ENCODE measurements at places on chromosomes 3 and 15.
A peak's percentile ranks its signal among the peaks of the same experiment; 100 is the strongest.

GRCh38 chr3:3629911-3630310 lies 169.3 kb upstream of the LRRN1 start:
- no peak for DNase-seq

DNA sequence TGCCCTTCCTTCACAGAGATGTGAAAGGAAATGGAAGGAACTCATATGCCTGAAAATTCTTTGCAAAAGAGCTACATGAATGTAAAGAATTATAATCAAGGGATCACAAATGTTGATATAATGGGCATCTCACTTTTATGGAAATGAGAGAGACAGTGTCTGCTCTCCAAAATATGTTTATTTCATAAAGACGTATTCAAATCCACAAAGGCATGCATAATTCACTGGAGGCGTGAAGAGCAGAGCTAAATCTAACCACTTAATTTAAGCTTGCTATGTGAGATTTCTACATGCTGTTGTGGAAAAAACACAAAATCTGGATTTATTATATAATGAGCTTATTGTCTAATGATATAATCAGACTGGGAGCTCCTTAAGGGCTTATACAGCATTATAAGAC lies 469.1 kb downstream of the RAP2B start:
- DNase-seq, result no peak

DNA sequence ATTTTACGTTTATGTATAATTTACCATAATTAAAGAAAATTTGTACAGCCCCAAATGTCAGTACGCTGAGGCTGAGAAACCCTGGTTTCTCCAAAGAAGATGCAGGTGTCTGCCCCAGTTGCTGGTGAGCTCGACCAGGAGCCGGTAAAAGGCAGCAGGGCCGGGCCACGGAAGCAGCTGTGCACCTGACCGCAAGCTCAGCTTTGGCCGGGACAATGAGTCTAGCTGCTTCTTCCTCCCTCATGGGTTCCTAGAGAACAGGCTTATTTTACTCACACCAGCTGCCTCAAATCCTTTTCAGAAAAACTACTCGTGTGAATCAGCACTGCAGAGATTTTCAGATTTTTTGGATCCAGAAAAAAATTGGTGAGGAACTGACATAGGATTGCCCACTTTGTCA lies 18.0 kb upstream of the ZXDC start:
- DNase-seq, result no peak

- no peak for DNase-seq
These were observed 44.2 kb upstream of the PLXNA1 start for GRCh38 chr3:126938520-126939337.

- DNase-seq, result no peak
These were observed 45.9 kb upstream of the APEH start for GRCh38 chr3:49628249-49628648.

GRCh38 chr3:52431459-52432223 lies 13.3 kb downstream of the SEMA3G start:
- no peak for DNase-seq

- DNase-seq, result no peak
These were observed 255.7 kb downstream of the ARRDC4 start for GRCh38 chr15:98216166-98216565.

DNA sequence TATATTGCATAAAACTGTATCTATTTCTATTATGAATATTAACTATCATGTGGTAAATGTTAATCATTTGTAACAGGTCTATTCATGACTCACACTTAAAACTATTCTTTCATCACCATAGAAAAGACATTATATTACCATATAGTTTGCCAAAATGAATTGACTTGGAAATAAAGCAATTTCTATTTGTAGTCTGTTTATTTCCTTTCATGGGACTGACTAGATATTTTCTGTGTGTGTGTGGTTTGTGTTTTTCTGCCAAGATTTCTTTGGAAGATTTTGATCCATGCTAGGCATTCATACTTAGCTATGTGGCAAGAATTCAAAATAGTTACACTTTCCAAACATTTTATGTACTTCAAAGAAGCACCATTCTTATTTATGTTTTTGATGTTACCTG lies 522.5 kb upstream of the AGTR1 start:
- DNase-seq, result no peak

GRCh38 chr15:51097553-51098330 lies 3.0 kb upstream of the TNFAIP8L3 start:
- DNase-seq, result no peak

DNA sequence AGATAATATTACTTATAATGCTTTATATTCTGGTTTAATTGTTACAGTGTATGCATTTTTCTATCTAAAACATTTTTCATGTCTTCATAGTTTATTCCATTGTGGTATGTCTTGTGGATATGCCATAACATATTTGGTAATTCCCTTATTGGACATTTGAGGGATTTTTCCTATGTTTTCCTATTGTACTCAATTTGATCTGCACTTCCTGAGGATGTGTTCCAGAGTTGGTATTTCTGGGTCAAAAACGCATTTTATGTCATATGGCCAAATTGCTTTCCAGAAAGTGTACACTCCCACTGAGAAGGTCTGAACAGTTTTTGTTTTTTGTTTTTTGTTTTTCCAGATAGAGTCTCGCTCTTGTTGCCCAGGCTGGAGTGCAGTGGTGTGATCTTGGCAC lies 6.8 kb downstream of the ARL8B start:
- no peak for DNase-seq

GRCh38 chr3:65344444-65344843 lies 656.6 kb upstream of the ADAMTS9 start:
- no peak for DNase-seq

GRCh38 chr3:184637705-184638104 lies 74.2 kb downstream of the MAGEF1 start:
- DNase-seq, result no peak

DNA sequence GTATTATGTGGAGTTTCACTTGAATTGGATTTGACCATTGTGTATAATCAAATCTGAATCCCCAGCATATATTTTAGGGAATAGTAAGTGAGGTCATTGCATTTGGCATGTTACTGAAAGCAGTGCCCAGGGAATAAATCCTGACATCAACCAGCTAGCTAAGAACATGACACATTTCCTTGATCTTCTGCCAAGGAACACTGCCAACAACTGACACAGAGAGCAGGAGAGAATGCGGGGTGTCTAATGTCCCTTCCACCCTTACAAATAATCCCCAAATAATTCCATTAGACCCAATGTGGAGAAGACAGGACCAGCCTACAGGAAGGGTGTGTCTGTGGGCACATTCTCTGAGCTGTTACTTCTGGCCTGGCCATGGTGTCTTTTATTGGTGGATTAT lies 30.6 kb upstream of the UBE3A start:
- no peak for DNase-seq

- no peak for DNase-seq
These were observed 435.9 kb upstream of the RBMS3 start for GRCh38 chr3:28845006-28845324.

GRCh38 chr3:171994646-171995428 lies 44.5 kb upstream of the FNDC3B start:
- no peak for DNase-seq

DNA sequence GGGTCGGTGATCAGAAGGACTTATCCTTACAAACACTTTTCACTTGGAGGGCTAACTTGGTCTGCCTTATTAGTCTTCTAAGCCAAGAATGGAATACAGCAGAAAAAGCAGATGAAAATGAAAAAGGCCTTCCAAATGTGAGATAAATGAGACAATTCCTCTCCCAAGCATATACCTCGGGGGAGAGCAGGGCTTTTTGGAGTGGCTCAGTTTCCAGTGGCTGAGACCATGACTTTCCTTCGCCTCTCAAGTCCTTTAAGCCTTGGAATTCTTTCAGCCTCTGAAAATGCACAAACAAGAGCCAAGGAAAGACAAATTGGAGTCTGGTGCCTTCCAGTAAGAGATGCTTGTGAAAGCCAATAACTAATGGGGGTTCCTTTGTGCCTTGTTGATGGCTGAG lies 130.9 kb downstream of the DTWD1 start:
- no peak for DNase-seq

DNA sequence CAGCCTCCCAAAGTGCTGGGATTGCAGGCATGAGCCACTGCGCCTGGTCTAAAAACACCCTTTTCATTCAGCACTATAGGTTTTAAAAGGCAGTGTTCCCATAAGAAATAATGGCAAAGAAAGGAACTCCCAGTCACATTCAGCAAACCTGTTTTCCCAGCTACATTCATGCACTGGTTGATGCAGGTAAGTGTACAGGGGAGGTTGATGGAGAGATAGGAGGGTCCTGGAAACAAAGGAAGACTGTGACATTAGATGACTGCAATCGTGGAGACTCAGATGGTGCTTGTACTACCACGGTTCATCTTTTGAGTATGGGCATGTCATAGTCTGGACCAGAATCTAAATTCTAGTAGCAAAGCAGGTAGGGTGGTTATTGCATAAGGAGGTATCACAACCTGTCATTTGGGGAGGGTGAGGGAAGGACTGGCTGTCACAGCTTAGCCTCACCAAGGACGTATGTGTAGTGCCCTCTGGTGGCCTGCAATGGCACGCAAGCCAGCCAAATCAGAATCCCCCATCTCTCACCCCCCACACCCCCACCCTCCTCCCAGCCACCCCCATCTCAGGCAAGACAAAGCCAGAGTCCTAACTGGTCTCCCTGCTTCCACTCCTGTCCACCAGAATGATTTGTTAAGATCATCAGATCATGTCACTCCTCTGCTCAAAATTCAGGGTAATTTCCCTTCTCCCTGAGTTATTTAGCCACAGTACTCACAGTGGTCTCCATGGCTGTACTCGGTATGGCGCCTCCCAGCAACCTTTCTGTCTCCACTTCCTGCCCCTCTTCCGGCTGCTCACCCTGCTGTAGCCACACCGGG lies 28.8 kb upstream of the UBL7 start:
- DNase-seq, result peak; percentile 79

DNA sequence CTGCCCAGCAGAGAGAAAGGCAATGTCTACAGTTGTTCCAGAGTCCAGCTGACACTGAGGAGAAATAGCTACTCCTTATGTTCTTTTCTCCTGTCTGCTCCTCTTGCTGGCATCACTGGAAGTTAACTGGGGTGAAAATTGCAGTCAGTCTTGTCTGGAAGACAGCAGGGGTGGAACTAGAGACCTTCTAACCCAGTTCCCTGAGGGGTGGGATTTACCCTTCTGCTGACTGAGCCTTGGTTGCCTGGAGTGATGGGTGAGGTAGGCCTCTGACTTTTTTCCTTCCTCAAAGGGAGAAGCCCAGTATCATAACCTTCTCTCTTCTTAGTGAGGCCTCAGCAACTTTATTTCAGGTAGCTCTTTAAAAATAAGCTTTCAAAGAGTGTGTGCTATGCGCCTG lies 16.2 kb downstream of the ZNF609 start:
- no peak for DNase-seq

DNA sequence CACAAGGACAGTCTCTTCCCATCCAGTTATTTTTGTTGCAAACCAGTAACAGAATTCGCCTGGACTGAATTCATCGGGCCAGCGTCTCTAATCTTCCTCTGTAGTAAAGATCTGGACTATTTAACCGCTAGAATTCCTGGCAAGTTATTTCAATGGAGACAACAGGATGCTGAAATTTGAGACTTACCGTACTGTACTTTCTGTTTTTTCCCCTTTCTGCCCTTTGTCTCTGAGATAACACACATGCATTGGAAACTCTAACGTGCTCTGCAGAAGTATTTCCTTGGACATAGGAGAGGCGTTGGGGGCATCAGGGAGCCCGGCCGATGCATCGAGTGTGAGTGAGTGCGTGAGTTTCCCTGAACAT lies 61.5 kb downstream of the ASB7 start:
- no peak for DNase-seq

DNA sequence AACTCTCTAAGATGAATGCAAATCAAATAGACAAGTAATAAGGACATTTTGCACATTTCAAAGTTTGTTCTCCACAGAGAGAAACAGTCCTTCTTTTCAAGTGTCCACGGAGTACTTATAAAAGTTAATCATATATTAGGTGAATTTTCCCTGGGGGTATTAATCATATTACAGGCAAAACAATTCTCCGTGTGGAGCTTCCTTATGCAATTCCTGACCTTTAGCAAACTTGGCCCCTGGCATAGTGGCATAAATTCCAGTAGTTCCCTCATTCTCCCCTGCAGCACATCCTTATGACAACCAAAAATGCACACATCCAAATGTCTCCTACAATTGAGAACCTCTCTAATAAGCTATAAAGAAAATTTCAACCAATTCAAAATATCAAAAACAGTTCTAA lies 34.4 kb downstream of the FSIP1 start:
- no peak for DNase-seq

GRCh38 chr15:90592131-90592881 lies 62.6 kb downstream of the CRTC3 start:
- DNase-seq, result no peak

- no peak for DNase-seq
These were observed 31.6 kb downstream of the LRIG1 start for GRCh38 chr3:66469220-66469640.

DNA sequence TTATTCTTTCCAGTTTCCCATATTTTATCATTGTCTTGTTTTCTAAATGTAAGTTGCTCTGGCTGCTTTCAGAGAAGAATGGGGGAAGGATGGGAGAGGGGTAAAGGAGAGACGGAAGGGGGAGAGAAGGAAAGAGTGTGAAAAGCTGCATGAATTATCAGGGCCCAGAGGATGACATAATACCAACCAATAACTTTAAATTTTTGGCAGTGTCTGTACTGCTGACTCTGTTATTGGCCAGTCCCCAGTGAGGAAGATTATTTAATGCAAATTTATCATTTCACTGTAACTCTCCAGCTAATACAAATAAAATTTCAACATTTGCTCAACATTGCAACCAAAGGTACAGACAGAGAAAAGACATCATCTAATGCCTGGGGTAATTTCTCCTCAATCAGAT lies 551.7 kb upstream of the CFAP20DC start:
- DNase-seq, result no peak

GRCh38 chr15:69305204-69305931 lies 6.7 kb downstream of the PAQR5 start:
- DNase-seq, result no peak

GRCh38 chr15:57873564-57874209 lies 167.2 kb downstream of the POLR2M start:
- no peak for DNase-seq

DNA sequence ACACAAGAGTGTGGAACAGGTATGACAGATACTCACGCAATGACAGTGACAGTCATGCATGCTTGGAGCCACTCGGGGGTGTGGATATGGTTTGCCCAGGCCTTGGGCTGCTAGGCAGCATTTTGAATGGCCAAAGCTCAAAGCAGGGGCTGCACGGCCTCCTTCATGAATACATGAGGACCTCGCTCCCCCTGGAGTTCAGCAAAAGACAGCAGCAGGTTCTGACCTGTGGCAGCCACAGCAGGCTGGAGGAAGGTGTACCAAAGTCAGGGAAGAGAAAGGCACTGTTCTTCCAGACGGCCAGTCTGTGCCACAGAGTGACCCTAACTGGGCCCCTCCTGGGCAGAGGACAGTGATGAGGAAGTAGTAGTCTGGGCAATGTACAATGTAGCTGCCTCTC lies 88.2 kb upstream of the C2CD4B start:
- DNase-seq, result no peak

DNA sequence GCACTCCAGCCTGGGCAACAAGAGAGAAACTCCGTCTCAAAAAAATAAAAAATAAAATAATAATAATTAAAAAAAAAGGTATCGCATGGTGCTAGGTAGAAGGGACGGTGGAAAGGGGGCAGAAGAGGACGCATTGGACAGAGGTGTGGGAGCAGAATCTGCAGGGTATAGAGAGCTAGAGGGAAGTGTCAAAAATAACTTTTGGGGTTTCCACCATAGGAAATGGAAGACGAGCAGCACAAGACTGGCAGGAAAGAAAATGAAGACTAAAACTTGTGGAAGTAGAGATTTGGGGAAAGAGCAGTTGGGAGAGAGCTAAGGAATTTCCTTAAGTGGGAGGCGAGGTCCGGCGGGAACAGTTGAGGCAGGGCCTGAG lies 585 bp upstream of the MKRN2 start:
- no peak for DNase-seq

Measured in stimulated activated CD4-positive, alpha-beta T cell treated with anti-CD3 and anti-CD28 coated beads, Interleukin-2, amount 100 ng/mL, for 24 hours (primary cell).